ENCODE measurements at places on chromosomes 13 and 19. TPM values are rescaled to one million over a fixed set of nuclear protein-coding genes. Genes with fewer than 3 reads are reported as not detected.

GRCh38 chr19:44260343-44260681 is 626 bp downstream of the ZNF233 start:
- H3K36me3 ChIP-seq = no peaks in the 10 kb centered on the region
- no peak overlapping the region for H3K4me3 ChIP-seq
- H3K27ac ChIP-seq = no peak overlapping the region
- H3K27me3 ChIP-seq = no peaks in the 10 kb centered on the region
- DNase-seq = no peak

DNA sequence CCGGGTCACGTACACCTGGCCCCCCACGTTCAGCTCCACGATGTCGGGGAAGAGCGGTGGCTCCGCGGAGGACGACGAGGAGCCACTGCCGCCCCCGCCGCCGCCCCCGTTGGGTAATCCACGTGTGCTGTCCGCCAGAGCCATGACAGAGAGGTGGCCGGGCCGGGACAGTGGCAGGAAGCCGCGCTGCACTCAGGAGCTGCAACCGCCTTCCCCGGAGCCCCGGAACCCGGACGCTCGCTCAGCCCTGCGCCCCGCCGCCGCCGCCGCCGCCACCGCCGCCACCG is 257 bp downstream of the KCTD12 start:
- no peaks in the 10 kb centered on the region for H3K27me3 ChIP-seq
- DNase-seq = no peak
- H3K36me3 ChIP-seq = no peaks in the 10 kb centered on the region

GRCh38 chr13:72317346-72318109 is 409.9 kb downstream of the MZT1 start:
- H3K27ac ChIP-seq = no peak overlapping the region
- no peaks in the 10 kb centered on the region for H3K4me1 ChIP-seq
- no peak overlapping the region for H3K4me3 ChIP-seq
- H3K27me3 ChIP-seq = no peaks in the 10 kb centered on the region
- no peak for DNase-seq
- no peaks in the 10 kb centered on the region for H3K36me3 ChIP-seq

THAP8 gene
- 2.4 TPM for polyA plus RNA-seq

- no peaks in the 10 kb centered on the region for H3K36me3 ChIP-seq
- no peak for DNase-seq
- H3K27me3 ChIP-seq = no peaks in the 10 kb centered on the region
- no peaks in the 10 kb centered on the region for H3K4me1 ChIP-seq
- no peak overlapping the region for H3K27ac ChIP-seq
Measured at GRCh38 chr19:31616031-31616430, 266.8 kb upstream of the TSHZ3 start.

GRCh38 chr19:32458500-32459123 is 53.0 kb downstream of the DPY19L3 start:
- no peak for DNase-seq
- H3K4me1 ChIP-seq = no peaks in the 10 kb centered on the region
- H3K27me3 ChIP-seq = no peaks in the 10 kb centered on the region
- no peak overlapping the region for H3K27ac ChIP-seq
